ENCODE measurements at places on chromosomes 4 and X. TPM values are rescaled to one million over a fixed set of nuclear protein-coding genes. Genes with fewer than 3 reads are reported as not detected.

The LAMTOR3 gene
- total RNA-seq, result 24.0 TPM

The CLNK gene
- not detected for total RNA-seq

The NAT8L gene
- 10.8 TPM for total RNA-seq

The CCDC120 gene
- total RNA-seq, result 11.8 TPM

The GCNA gene
- 0.95 TPM for total RNA-seq

The ARX gene
- total RNA-seq, result not detected

The TNIP2 gene
- total RNA-seq, result 36.2 TPM

The TLL1 gene
- total RNA-seq, result 1.1 TPM

The ANK2 gene
- total RNA-seq, result 35.1 TPM

The SPACA5 gene
- not detected for total RNA-seq

The MAGEE2 gene
- not detected for total RNA-seq

DNA sequence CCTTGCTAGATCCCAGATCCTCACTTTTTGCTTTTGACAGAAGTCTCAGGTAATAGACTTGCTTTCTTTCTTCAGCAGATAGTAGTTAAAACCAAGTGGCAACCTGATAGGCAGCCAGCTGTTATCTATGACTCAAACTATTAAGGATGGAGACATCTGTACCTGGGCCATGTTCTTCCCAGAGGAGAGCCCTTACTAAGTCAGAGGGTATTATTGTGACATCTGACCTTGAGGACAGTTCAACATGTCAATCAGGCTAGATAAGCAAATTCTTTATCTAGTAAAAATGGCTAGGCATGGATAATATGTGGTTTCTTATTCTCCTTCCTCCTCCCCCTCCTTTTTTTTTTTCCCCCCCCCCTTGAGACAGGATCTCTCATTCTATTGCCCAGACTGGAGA is 39.2 kb downstream of the TRIM2 start:
- no peak for DNase-seq

GRCh38 chr4:105934386-105934785 is 39.1 kb downstream of the NPNT start:
- no peak for DNase-seq

DNA sequence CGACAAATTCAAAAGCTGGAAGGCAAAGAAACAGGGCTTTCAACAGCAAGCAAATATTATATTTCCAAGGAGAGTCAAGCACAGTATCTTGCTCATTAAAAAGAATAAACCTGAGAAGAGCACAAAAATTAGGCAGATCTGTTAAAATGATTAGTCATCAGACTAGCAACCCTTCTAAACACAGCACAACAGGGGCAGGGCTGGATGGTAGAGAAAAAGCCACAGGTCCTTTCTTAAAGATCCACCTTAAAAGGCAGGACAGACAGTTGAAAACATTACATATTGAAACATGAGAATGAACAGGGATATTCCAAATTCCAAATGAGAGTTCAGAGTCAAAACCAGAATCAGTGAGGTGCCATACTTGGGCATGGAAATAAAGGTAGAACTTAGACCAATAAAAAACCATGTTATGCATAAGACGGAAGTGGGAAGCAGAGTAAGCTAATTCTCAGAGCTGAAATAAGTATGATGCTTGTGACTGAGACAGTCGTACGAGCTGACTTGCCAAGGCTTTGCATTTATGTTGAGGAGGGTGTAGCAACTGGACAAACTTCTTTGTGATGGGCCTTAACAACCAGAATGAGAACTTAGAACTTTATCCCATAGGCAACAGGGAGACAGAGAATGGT is 126.9 kb upstream of the FAM9B start:
- no peak for DNase-seq

GRCh38 chrX:41667631-41668030 is 21.1 kb upstream of the GPR34 start:
- DNase-seq, result no peak

DNA sequence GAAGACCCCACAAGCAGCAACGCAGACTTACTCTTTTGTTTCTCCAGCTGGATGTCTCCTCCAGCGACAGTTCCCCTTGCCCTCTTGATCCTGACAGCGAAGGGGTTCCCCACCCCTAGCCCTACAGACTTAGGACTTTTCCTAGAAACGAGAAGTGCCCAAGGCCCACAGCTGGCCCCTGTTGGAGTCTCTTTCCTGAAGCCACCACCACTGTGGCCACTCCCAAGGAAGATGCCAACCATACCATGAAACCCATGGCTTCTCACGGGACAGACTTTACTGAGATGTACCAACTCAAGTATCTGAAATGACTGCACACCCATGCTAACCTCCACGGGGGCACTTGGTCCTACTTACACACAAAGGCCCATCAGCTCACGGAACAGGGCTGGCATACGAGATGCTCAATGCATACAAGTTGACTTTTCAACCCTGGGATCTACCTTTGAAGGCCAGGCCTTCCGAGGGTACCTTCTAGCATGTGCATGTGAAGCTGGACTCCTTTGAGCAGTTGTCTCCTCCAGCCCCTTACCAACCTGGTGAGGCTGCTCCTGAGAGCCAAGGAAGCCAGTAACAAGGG is 924 bp upstream of the IRAK1 start:
- DNase-seq, result no peak

GRCh38 chr4:70849291-70849690 is 9.6 kb upstream of the GRSF1 start:
- DNase-seq, result no peak

DNA sequence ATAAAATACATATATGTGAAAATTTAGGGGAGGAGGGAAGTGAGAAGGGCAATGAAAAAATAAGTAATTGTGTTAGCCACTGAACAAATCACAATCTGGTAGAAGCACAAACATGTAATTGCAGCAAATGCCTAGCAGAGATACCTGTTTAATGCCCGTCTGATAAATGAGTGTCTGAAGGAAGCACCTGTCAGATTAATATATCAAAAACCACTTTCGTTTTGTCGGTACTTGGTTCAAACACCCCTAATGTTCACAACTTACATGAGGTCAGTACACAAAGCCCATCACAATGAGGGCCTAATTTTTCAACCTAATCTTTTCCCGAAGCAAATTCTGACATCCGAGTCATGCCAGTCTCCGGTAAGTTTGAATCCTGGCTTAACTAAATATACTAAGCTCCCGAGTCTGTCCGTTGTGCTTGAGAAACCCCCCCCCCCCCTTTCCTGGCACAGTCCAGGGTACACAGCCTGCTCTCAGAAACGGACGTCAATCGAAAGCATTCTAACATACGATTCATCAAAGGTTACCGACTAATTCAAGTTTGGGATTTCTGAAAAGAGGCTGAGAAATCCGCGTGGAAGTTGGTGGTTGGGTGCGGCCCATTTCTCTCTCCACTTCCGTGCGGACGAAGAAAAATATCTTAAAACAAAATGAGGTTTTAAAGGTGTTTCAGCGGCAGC is 758 bp downstream of the SDAD1 start:
- DNase-seq, result no peak

DNA sequence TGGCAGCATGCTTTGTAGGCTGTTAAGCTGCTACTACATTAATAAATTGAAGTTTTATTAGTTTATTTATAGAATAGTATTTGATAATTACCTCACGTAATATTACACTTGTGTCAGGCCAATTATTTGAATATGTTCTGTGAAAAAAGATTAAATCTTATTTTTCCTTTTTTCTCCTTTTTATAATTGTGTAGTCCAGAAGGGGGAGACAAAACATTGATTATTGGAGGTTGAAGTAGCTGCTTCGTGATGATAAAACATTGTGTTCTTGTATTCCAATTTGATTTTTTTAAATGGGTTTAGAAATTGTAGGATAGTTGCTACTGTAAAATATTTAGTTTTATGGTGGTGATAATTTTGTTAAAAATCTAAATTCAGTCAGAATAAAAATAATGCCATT is 85.7 kb downstream of the DIAPH2 start:
- DNase-seq, result no peak

DNA sequence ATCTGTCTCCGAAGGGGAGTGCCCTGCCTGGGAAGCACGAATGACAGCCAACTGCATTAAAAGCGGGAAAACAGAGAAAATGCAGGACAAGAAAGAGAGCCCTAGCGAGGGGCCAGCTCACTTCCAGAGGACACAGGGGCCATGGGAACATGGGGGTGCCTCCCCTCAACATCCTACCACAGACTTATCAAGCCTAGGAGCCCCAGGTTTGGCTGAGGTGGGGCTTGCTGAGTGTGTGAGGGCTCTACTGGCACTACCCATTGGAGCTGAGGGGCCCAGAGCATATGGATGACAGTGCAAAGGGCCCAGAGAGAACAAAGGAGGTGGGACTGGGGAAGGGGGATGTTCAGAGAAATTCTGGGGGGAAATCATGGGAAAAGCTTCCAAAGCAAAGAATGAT is 101.8 kb downstream of the PJA1 start:
- DNase-seq, result no peak

DNA sequence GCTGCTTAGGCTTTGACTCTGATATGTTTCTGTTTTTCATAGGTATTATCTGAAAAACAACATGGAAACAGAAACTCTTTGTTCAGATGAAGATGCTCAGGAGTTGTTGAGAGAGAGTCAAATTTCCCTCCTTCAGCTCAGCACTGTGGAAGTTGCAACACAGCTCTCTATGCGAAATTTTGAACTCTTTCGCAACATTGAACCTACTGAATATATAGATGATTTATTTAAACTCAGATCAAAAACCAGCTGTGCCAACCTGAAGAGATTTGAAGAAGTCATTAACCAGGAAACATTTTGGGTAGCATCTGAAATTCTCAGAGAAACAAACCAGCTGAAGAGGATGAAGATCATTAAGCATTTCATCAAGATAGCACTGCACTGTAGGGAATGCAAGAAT is 238.6 kb downstream of the RAPGEF2 start:
- no peak for DNase-seq

GRCh38 chrX:55638933-55639332 is 15.7 kb downstream of the FOXR2 start:
- no peak for DNase-seq

DNA sequence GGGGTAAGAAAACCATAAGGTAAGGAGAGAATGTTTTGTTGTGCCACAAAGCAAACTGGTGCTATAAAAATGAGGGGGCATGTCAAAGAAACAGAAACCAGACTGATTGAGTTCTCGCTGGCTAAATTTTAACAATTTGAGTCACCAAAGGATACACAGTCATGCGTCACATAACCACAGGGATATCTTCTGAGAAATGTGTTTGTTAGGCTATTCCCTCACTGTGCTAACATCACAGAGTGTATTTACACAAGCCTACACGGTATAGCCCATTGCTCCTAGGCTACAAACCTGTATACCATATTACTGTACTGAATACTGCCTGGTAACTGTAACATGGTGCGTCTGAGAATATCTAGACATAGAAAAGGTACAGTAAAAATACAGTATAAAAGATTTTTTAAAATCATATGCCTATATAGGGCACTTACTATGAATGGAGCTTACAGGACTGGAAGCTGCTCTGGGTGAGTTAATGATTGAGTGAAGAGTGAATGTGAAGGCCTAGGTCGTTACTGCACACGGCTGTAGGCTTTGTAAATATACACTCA is 50.1 kb downstream of the FBXW7 start:
- DNase-seq, result no peak

GRCh38 chr4:121863799-121864198 is 6.5 kb downstream of the BBS7 start:
- no peak for DNase-seq

DNA sequence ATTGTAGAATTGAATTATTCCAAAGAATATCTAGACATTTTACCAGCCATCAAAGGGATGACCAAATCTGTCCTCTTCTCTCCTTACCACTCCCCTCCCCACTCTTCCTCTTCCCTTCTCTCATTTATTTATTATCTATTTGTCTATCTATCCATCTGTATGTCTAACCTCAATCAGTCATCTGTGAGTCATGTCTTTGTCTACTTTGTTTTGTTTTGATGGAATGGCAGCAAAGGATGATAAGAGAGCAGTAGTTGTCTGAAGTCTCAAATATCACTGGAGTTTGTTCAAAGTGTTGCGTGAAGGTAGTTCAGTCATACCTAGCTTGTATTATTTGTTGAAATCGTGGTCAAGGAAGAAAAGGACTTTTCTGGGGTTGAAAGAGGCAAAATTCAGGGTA is 34.7 kb upstream of the PGRMC2 start:
- no peak for DNase-seq

- peak; percentile 63 for DNase-seq
These were observed 43.0 kb downstream of the CCDC158 start for GRCh38 chr4:76377911-76378310.

- DNase-seq, result no peak
These were observed 161.5 kb upstream of the EPHA5 start for GRCh38 chr4:65831828-65832227.

Data from H1 (cell line).